ENCODE measurements at places on chromosomes 7 and 10.

DNA sequence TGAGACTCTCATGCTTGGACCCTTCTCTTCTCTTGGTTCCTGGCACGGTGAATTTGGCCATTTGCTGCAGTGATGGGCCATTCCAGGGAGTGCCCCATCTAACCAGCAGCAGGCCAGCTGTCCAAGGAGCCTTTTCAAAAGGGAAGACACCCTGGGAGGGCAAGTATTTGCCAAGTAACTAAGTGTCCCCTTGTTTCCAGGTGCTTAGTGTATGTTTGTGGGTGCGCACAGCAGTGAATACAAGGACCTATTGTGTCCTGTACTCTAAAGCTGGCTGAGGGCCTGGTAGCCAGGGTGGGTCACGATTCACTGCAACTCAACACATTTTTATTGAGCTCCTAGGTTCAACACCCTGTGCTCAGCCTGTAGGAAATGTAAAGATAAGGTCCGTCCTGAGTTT lies 348.8 kb downstream of the RNLS start:
- DNase-seq, result no peak

DNA sequence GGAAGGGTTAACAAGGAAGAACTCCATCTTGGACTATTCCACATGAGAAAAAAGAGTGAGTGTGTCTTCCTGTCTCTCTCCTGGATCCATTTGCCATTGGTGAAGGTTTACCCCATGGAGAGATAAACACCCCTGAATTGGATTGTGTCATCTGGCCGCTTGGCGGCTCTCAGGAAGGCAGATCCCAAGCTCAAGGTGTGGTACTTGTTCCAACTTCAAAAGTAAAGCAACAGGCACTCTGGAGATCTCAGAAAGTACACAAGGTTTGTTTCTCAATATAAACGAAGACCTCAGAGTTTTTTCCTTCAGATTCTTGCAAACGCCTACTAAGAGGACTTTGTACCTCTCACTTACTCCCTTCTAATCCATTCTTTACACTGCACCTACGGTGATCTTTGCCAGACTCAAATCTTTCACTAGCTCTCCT lies 116.7 kb downstream of the REEP3 start:
- no peak for DNase-seq

- DNase-seq, result no peak
Measured at GRCh38 chr10:83961620-83962019, 177.7 kb upstream of the GHITM start.

- no peak for DNase-seq
Measured at GRCh38 chr7:55026086-55026790, 7.4 kb downstream of the EGFR start.

GRCh38 chr7:1883834-1884582 lies 213.9 kb downstream of the ELFN1 start:
- no peak for DNase-seq

Measured in left ventricle myocardium superior (tissue), 1 donor.